B cell (primary cell): ENCODE measurements at places on chromosomes 6 and 20. TPM values are rescaled to one million over a fixed set of nuclear protein-coding genes. Genes with fewer than 3 reads are reported as not detected.

SMIM28 gene
- not detected in 2 replicates for polyA plus RNA-seq

LIN28B gene
- not detected in 2 replicates for polyA plus RNA-seq

FLRT3 gene
- polyA plus RNA-seq = not detected in 2 replicates

SOBP gene
- polyA plus RNA-seq = 0.82 and 0.87 TPM in 2 replicates

ZBTB24 gene
- polyA plus RNA-seq = 10.6 and 12.5 TPM in 2 replicates

LPIN3 gene
- polyA plus RNA-seq = 0.29 and 1.2 TPM in 2 replicates

ARMC12 gene
- 1.4 and 2.8 TPM in 2 replicates for polyA plus RNA-seq

CNBD2 gene
- 14.6 and 19.2 TPM in 2 replicates for polyA plus RNA-seq

SKIC2 gene
- 93.1 and 114 TPM in 2 replicates for polyA plus RNA-seq

HAO1 gene
- polyA plus RNA-seq = not detected in 2 replicates
